ENCODE measurements at places on chromosomes 4 and X.
A peak's percentile ranks its signal among the peaks of the same experiment; 100 is the strongest.

DNA sequence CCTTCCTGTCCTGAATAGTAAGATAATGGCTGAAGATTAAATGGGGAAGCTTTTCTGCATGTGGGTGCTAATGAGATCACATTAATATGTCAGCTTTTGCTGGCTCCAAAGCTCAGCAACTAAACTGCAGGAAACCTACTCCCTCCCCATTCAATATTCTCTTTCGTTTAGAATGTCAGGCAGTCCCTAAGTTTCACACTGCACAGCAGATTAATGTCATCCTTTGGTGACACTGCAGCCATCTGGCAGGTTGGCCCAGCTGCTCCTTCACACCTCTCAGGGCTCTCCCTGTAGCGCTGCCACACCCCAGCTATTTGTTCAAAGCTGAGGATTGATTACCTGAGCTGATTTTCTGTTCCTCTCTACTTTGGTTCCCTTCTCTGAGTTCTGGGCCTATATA is 110.5 kb downstream of the KDR start:
- DNase-seq, result no peak

GRCh38 chrX:71253253-71254091 is 468 bp downstream of the ZMYM3 start:
- no peak for DNase-seq

DNA sequence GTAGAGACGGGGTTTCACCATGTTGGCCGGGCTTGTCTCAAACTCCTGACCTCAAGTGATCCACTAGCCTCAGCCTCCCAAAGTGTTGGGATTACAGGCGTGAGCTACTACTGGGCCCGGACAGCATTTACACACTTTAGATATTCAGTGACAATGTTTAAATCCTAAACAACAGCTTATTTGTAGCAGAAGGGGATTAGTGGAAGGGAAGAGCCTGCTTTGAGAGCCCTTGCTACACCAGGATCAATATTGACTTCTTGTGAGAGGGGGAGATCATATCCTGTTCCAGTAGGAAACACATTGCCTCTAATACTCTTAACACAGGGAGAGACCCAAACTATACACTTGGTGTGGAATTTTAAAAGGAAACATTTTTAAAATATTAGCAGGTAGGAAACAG is 7.1 kb downstream of the MGST2 start:
- no peak for DNase-seq

GRCh38 chr4:41709844-41710481 is 38.6 kb downstream of the PHOX2B start:
- no peak for DNase-seq

DNA sequence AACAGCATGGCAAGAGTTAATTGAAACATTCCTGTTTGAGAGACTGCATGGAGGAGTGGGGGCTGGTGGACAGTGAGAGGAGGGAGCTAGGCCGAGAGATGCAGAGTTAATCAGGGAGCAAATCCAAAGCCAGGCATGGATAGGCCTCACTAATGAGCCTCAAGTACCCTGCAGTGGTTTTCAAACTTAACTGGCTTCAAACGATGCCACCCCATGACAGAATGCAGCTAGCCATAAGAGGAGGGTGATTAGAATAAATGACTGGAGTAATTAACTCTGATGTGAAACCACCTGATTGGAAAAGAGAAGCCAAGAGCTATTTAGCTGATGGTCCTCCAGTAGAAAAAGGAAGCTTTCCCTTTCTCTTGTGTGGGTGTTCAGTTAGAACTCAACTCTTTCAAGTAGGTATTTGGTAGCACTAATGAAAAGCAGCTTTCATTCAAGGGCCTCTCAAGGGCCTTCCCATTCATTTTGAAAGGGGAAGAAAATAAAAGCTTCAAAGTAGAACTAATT is 215.4 kb upstream of the MAB21L2 start:
- no peak for DNase-seq

DNA sequence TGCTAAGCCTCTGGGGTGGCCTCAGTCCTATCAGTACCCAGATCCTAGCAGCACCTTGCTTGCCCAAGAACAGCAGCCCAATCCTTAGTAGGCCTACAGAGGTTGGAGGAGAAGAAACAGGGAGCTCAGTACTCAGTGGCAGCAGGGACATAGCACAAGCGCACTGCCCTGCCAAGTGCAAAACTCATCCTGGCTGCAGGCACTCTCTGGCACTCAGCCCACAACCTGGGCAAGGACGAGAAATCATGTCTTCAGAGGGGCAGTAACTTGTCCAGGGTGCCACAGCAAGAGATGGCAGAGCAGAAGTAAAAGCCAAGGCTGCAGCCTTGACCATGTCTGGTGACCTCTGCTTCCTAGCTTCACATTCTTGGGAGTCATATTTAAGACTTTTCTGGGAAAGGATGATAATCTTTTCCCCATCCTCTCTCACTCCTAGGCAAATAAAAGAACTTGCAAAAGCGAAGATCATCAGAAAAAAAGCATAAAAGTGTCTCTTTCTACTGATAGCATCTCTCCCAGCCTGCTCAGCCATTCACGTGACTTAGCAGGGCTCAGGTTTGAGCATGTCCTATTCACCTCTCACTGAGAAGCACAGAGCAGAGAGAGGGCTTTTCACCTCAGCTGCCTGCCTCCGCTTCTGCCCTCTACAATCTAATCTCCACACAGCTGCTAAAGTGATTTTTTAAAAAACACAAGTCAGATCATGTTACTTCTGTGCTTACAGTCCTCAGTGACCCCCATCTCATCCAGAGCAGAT is 37.2 kb upstream of the MAGEA4 start:
- DNase-seq, result no peak

GRCh38 chrX:104921584-104922205 is 298.8 kb downstream of the TEX13A start:
- DNase-seq, result no peak

GRCh38 chrX:698206-698605 is 67.6 kb downstream of the SHOX start:
- no peak for DNase-seq

- no peak for DNase-seq
Observed at GRCh38 chr4:109658871-109659410, 44.3 kb downstream of the CASP6 start.

GRCh38 chr4:130336585-130337217 is 1240.7 kb downstream of the C4orf33 start:
- peak; percentile 0 for DNase-seq

GRCh38 chr4:80142394-80143306 is 54.7 kb upstream of the PRDM8 start:
- no peak for DNase-seq

GRCh38 chrX:71666240-71667223 is 814 bp upstream of the LOC101059915 start:
- DNase-seq, result no peak

DNA sequence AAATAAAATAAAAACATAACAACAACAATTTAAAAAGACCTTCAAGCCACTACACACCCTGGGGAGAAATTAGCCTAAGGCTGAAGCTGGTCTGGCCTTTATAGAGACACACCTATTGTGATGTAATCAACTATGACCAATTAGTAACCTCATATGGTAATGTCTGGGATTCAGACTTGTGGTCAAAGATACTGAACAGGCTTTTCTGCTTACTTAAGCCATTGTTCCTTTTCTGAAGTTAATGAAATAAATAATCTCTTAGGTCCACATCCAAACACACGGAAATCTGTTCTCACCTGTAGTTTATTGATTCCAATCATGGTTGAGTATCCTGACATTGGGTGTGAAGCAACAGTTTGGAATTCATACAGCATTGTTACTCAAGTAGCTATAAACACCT is 152.5 kb downstream of the PLS3 start:
- DNase-seq, result no peak

- no peak for DNase-seq
Observed at GRCh38 chr4:7635445-7636239, 200.9 kb upstream of the PSAPL1 start.

DNA sequence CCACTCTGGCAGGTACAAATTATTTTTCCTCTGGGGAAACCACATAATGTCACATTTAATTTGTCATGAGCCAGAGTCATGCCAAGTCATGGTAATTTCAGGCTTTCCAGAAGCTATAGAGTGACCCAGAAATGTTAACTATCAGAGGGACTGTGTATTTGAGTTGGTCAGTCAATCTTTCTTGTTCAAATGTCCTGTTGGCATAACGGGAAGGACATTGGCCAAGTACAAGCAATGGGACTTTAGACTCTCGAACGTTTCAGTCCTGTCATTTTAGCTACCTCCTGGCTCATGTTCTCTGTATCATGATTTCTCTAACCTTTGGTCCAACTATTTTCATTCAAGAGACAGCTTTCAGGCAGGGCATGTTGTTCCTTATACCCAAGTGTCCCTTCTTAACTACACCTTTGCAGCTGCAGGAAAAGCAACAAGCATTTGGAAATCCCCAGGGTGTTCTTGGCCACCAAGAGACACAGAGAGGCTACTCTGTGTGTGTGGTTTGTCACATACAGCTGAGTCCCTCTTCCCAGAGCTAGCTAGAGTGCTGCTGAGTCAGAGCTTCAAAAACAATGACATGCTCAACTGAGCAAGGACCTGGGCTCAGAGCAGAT is 142.6 kb downstream of the EGF start:
- DNase-seq, result no peak

DNA sequence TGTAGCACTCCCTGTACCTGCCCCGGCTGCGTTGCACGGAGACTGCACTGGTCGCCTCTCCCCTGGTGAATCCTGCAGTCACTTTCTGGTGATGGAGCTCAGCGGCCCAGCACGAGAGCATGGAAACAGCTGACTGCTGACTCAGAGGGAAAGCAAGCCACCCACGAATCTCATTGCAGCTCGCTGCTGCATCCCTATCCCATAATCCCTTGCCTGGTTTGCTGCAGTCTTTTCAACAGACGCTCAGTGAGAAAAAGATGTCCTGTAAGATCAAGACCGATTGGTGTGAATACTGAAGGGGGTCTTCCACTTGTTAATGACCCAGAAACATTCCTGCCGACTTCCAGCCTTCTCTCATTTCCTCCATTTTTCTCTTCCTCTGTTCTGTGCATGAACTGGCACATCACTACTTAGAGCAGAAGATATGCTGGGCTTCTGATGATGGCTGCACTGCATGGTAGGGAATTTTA is 52.9 kb downstream of the TRIM2 start:
- peak; percentile 60 for DNase-seq

DNA sequence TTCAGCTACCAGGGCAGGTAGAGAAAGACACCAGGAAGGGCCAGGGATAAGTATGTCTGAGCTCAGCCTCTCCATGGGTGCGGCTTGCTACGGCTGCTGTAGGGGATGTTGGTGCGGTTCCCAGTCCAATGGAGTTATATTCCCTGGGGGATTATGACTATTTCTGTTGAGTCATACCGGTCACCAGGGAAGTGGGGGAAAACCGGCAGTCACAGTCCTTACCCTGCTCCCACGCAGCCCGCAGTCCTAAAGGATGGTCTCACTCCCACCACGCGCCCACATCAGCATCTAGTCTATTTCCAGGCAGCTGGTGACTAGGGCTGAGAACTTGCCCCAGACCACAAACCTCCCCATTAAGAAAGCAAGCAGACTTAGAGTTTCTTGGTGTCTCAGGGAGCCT is 191.6 kb downstream of the VEGFC start:
- no peak for DNase-seq

- DNase-seq, result no peak
Observed at GRCh38 chr4:39118034-39118658, 56.1 kb downstream of the KLHL5 start.

GRCh38 chr4:154457471-154457870 is 34.1 kb downstream of the DCHS2 start:
- DNase-seq, result no peak

- DNase-seq, result no peak
Observed at GRCh38 chr4:11632025-11632424, 203.3 kb upstream of the HS3ST1 start.

GRCh38 chr4:26937567-26937966 is 76.9 kb downstream of the STIM2 start:
- DNase-seq, result no peak

GRCh38 chr4:1421657-1422056 is 15.4 kb upstream of the NKX1-1 start:
- DNase-seq, result no peak

DNA sequence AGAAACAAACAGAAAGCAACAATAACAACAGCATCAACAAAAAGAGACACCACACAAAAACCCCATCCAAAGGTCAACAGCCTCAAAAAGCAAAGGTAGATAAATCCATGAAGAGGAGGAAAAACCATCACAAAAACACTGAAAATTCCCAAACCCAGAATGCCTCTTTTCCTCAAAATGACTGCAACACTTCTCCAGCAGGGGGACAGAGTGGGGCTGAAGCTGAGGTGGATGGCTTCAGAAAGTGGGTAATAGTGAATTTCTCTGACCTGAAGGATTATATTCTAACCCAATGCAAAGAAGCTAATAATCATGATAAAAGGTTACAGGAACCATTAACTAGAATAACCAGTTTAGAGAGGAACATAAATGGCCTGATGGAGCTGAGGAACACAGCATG is 888.2 kb downstream of the RAB28 start:
- no peak for DNase-seq

DNA sequence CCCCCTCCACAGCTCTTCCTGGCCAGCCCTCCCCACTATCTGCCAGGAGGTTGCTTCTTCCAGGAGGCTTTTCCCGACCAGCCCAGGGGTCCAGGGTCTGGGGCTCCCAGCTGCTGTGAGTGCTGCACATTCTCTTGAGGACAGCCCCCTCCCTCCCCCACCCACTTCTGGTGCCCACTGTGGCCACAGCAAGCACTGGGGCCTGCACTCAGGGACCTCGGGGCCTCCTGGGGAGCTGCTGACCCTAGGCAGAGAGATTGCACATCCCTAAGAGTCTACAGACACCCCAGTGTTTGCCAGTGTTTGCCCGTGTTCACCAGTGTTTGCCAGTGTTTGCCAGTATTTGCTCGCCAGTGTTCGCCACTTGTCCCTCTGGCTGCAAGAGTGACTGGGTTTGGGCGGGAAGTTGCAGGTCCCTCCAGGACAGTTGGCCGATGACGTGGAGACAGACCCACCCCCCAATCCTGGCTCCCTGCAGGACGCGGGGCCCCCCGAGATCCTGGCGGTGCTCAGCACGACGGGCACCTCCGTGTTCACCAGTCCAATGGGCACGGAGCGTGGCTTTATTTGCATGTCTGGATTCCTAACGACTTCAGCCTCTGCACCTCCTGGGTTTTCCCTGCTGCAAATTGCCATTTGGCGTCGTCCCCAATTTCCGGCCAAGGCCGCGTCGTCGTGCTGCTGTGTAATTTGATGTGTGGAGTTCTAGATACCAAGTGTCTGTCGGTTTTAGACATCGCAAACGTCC is 87.5 kb upstream of the NKX1-1 start:
- no peak for DNase-seq

- DNase-seq, result no peak
Observed at GRCh38 chr4:6530964-6531363, 44.0 kb upstream of the MAN2B2 start.

- no peak for DNase-seq
Observed at GRCh38 chr4:169999923-170000322, 26.3 kb downstream of the MFAP3L start.

- DNase-seq, result no peak
Observed at GRCh38 chrX:128504496-128504895, 452.3 kb upstream of the ACTRT1 start.
